ENCODE measurements at places on chromosomes 2 and 18.

- no peak for DNase-seq
Measured at GRCh38 chr2:188851826-188852225, 122.3 kb upstream of the COL3A1 start.

GRCh38 chr18:49658823-49659404 is 97.1 kb downstream of the LIPG start:
- DNase-seq: no peak

GRCh38 chr2:65503746-65504145 is 71.3 kb upstream of the SPRED2 start:
- no peak for DNase-seq

DNA sequence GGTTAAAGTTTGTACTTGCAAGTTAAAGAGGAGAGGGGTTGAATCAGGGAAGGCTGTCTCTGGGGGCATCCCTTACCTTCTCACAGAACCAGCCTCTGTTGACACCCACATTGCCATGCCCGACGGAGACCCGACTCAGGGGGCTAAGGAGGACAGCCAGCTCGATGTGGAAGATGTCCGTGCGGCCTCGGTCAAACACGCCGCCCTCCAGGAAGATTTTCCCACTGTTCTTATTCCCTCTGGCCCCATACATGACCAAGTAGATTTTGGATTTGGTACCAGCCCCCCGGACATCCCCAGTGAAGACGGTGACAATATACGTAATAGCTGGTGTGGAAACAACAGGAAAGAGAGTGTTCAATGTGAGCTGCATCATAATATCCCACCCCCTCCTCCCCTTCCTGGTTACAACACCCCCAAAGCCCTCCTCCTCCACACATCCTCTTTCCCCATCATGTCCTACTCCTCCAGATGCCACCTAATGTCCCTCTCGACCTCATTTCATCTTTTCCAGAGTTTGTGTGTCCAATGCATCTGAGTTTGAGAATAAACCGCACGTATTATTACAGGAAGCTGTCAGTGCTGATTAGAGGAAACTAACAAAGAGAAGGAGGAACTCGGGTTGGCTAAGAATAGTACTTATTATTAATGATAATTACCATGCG is 55.7 kb downstream of the LOXHD1 start:
- peak; percentile 64 for DNase-seq

DNA sequence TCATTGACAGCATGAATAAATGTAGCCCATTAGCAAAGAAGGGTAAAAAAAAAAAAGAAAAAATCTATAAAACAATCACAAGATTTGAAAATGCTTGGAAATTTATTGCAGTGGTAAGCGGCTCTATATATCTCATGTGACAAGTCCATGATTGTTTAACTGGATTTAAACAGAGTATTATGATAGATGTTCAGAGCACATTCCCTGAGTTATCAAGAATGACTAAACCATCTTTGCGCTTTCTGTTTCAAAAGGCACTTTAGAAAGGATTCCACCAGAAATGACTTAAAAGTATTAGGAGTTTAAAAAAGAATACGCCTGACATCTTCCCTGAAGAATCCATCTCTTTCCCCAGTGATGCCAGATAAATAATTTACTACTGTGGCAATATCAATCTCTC is 409.5 kb upstream of the UBE2E3 start:
- DNase-seq: no peak

DNA sequence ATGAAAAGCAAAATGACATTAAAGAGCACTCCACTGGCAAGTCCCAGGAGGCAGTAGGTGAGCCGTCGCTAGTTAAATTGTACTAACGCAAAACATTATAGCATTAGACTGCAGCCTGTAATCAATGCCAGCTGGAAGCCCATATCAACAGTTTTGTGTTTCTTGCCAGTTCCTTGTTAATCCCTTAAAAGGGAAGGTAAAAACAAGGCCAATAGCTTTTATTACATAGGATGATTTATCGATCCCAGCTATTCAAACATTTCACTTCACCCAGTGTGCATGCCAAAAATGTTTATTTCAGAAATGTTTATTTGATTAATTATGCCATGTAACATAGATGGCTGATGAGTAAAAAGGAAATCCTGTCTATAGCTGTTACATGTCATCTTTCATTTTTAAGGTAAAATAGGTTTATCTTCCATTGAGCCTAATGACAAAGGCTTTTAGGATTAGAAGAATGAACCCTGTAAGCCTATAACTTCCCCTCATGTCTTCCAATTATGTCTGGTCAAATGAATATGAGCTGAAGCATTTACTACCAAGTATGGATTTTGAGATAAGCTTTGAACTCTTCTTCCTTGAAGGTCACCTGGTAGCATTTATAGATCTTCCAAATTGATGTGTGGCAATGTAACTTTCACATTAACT is 591.2 kb downstream of the RNF144A start:
- no peak for DNase-seq

GRCh38 chr2:195392446-195393336 is 264.3 kb upstream of the SLC39A10 start:
- no peak for DNase-seq

GRCh38 chr2:59776726-59777008 is 776.8 kb downstream of the BCL11A start:
- DNase-seq: no peak

DNA sequence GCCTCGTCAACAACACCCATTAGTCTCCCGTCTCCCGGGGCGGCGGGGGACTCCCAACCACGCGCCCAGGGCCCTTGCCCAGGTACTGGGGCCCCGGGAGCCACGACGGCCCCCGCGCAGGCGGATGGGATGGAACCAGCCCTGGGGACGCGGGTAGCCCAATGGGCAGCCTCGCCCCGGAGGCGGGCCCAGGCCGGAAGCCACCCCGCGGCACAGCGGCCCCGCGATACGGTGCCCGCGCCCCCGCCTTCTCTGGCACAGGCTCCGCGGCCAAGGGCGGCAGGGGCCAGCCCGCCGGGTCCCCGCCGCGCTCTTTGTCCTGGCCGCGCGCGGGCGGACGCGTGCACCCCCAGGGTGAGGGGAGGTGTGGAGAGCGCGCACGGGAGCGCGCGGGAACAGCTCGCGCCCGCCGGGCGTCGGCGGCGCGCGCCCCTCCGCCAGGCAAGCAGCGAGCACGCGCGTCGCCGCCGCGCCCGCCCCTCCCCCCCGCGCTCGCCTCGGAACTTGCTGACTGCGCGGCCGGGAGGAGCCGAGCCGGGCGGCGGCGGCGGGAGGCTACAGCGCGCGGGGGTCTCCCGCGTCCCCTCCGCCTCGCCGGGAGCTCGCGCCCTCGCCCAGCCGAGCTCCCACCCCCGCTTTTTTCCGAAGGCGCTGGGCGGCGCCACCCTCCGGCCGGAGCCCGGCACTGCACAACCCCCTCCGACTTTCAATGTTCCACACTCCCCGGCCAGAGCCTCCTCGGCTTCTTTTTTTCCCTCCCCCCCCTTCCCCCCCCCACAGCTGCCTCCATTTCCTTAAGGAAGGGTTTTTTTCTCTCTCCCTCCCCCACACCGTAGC is at the start of gene UBE2E3:
Gene UBE2E3, plus strand, starts transcription at position 500 of the 837 bp plus-strand sequence. CDS start 1,438 bp downstream, outside the sequence.
- peak; percentile 92 for DNase-seq

GRCh38 chr18:3037423-3037915 is 24.5 kb upstream of the LPIN2 start:
- peak; percentile 67 for DNase-seq

- no peak for DNase-seq
Measured at GRCh38 chr18:74892066-74892627, 294.5 kb downstream of the ZNF407 start.

DNA sequence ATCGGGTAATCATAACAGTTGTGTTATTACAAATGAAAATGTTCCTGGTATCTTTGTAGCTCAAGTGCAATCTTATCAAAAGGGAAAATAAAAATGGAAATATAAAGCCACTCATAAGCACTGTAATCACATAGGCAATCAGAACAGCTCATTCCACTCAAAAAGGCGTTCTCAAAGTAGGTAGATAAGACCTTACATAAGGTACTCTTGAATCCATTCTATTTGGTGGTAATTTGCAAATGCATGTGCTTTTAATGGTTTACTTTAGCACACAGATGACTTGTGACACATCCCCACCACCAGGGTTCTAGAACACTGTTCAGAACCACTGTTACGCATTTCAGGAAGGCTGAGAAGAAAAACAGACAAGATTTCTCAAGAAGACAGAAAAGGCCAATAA is 86.7 kb upstream of the NARS1 start:
- DNase-seq: no peak

- no peak for DNase-seq
Measured at GRCh38 chr2:71484354-71484753, 31.0 kb downstream of the DYSF start.

- no peak for DNase-seq
Measured at GRCh38 chr2:52260904-52261303, 1229.0 kb upstream of the NRXN1 start.

- DNase-seq: no peak
Measured at GRCh38 chr18:3357516-3357915, 92.5 kb upstream of the TGIF1 start.

DNA sequence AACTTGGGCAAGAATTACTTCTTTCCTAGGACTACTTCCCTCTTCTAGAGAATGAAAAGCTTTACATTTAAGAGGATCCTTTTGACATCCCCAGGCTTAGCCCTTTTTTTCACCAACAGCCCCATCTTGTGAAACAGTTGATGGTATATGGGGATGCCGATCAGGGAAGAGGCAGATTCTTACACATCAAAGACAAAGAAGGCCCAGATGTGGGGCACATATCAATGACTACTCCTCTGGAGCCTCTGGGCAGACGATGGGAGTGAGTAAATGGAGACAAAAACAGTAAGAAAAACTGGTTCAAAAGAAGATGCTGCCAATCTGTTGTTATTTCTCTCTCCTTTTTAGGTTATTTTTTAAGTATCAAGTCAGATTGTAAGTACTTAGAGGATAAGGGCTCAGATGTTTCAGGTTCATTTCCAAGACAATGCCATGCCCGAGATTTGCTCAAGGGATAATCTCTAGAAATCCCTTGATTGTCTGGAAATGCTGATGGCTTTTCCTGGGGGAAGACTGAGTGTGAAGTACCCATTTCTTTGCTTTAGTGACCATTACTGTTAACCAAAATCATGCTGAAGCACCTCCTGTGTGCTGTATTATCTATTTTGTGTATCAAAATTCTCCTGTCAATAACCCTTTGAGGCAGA is 117.5 kb downstream of the EPHA4 start:
- no peak for DNase-seq
